ENCODE measurements at places on chromosomes 6 and 20. TPM values are rescaled to one million over a fixed set of nuclear protein-coding genes. Genes with fewer than 3 reads are reported as not detected.

C6orf141 gene
- total RNA-seq, result 2.6 TPM

ATP9A gene
- total RNA-seq, result 194 TPM

DSP gene
- 9.9 TPM for total RNA-seq

VWA7 gene
- 0.36 TPM for total RNA-seq

DPPA5 gene
- not detected for total RNA-seq

PPP1R14C gene
- 30.2 TPM for total RNA-seq

DNA sequence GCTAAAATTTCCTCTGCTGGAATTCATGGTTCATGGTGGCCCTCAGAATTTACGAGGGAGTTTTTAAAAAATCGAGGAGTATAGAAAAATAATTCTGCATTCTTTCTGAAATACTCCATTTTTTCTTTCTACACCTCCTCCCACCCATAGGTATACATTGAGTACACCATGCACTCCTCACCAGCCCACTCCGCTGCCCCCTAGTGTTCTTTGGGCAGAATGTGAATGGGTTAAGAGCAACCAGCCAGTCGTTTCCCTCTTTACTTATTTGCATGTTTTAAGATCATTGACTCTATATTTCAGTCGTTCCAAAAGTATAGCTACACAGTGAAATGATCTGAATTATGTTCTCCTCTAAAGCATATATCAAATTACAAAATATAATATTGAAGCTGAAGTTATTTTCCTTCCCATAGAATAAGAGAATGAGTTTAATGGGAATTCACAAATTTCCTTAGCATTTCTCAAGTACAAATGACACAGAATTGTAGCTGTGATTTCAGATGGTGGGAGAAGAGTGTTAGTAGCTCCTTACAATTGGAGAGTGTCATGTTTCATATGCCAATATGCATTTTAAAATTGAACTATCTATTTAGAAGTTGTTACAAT lies 977.7 kb upstream of the SLC35B3 start:
- no peak for DNase-seq

DNA sequence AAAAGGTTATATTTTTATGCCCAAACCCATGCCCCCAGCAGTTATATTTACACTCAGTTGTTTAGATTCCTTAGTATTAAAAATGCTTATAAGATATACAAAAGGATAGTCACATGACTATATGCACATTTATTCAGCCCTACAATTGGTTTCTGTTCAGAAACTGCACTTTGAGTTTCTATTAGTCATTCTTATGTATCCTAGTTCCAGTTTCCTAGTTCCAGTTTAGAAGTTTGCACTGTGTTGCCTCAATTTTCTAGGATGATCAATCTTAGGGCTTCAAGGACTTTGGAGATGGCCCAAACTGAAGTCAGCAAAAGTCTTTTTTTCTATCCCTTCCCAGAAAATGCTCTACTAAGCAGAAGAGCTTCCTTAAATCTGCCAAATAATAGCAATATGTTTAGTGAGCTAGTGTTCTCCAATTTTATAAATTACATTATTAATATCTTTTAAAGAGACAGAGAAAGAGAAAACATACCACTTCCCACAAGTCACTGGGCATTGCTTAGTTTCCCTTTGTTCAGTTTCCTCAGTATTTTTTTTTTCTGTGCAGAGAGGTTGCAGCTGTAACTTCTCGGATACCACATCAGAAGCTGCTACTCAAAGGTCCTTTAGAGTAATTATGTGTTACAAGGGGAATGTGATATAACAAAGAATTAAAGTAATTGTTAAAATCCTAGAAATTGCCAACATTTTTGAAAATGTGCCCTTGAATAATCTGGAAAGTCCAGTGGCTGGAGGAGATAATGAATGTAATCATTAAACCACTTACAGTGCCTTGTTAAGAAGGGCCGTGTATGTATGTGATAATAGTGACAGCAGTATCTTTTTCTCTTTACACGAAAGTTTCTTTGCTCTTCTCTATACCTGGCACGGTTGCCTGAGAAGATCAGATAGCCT lies 138.8 kb downstream of the KHDRBS2 start:
- DNase-seq, result no peak

DNA sequence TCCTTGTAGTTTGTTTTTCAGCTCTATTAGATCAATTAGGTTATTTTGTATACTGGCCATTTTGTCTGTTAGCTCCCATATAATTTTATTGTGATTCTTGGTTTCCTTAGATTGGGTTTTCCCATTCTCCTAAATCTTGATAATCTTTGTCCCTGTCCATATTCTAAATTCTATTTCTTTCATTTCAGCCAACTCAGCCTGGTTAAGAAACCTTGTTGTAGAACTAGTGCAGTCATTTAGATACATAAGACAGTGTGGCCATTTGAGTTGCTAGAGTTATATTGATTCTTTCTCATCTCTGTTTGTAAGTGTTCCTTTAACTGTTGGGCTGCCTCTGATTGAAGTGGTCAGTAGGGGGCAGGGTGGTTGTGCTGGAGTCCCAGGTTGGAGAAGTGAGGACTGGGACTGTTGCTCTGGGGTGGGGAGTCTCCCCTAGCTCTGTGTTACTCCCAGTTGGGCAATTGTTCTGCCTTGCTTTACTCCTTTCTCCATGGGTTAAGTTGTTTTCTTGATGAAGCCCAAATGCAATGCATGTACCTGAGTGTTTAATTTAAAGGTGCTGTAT lies 98.8 kb upstream of the NRN1 start:
- no peak for DNase-seq

- no peak for DNase-seq
These were observed 162.6 kb upstream of the SNX9 start for GRCh38 chr6:157660414-157660813.

DNA sequence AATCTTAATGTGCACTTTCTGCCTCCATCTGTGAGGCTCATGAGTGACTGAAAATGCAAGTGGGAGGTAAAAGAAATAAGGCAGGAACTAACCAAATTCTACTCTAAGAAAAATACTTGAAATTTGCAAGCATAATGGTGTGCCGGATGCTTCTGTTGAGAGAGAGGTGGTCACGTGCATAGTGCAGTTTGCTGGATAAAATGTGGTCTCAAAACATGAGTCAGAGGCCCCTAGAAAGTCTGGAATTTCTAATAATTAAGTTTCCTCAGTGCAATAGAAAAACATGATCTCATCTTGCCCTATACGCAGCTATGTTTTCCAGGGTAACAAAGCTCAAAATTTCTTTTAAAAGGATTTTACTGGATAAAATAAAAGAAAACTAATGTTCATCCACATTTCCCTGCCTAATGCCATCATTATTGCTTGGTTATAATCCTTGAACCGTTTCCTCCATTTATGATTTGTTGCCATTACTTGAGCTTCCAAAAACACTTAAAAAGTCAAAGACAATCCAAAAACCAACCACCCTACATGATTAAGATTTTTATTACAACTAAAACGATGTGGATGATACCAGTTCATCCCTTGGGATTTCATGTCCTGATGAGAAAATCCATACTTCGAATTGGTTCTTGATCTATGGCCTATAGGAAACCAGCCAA lies 351.7 kb upstream of the ARID1B start:
- no peak for DNase-seq

- no peak for DNase-seq
These were observed 23.6 kb downstream of the CDC5L start for GRCh38 chr6:44411141-44411540.

- DNase-seq, result no peak
These were observed 16.6 kb upstream of the KIAA0408 start for GRCh38 chr6:127475823-127476176.

GRCh38 chr20:58684291-58684690 lies 8.3 kb upstream of the NPEPL1 start:
- no peak for DNase-seq

DNA sequence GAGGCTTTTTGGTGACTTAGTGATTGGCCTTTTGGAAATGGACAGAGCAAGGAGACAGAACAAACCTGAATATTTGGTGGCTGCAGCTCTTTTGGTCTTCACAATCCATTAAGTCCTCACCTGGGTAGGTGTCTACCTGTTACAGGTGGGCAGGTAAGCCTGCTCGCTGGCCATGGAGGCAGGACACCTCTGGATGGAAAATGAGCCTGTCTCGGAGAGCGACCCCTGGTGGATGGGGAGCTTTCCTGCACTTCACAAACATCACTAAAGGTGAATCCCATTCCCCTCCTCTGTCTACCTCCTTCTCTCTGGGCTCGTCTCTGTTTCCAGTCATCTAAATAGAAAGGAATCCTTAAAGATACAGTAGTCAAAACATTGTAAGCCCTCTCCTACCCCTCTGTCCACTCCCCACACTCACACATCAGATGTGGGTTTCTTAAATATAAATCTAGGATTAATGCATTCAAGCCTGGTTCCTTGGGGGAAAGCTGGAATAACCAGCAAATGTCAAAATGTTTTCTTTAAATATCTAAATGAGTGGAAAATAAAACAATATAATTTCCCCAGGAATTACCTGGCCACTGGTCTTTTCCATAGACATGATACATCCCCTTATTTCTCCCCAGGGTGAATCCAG lies 304.9 kb downstream of the CDH26 start:
- DNase-seq, result no peak

DNA sequence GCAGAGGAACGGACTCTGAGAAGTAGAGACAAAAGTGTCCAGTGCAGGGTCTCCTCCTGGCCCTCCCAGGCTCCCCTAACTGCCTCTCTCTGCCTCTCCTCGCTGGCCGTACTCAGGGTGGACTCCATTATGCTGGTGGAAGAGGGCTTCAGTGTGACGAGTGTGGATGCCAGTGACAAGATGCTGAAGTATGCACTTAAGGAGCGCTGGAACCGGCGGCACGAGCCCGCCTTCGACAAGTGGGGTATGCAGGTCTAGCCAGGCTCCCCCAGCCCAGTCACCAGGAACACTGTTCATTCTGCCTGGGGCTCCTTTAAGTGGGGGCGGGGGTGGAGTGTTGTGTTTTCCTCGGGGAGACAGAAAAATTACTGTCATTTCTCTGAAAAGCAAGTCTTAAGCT lies 1.5 kb downstream of the GNMT start:
- no peak for DNase-seq

DNA sequence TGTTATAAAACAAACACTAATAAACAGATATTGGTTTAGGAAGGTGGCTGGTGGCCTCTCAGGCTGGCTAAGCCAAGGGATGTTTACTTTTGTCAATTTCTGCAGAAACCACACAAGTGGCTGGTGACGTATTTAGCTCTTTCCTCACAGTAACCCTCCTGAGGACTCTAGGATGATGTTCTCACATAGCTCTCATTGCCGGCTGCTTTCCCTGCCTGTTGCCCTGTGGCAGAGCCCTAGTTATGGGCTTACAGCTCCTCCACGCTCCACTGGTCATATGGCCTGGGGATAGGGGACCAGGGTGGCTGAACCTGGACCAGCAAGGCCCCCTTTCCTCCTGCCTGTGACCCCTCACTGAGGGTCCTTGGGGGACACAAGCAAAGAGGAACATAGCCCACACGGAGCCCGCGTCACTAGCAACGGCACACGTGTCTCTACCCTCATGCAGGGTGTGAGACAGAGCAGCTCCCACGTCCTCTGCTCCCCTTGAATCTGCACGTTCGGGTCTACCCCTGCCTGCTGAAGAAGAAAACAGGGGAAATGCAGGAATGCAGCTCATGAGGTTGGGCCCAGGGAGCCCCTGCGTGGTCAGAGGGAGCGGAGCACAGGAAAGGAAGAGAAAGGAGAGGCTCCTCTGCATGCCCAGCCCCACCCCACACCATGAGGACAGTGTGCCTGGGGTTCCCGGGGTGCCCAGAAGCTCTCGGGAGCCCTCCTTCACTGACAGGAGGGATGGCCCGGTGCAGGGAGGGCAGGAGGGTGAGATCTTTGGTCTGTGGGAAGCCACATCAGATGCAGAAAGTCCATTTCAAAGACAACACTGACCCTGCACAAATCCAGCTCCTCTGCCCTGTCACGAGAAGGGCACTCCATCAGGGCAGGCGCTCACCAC lies 13.9 kb downstream of the RAMACL start:
- no peak for DNase-seq

GRCh38 chr6:41273714-41274113 lies 12.8 kb downstream of the TREM1 start:
- no peak for DNase-seq

All from cerebellum (tissue), 4 donors.